ENCODE measurements at places on chromosomes 6 and 20.
A peak's percentile ranks its signal among the peaks of the same experiment; 100 is the strongest.

DNA sequence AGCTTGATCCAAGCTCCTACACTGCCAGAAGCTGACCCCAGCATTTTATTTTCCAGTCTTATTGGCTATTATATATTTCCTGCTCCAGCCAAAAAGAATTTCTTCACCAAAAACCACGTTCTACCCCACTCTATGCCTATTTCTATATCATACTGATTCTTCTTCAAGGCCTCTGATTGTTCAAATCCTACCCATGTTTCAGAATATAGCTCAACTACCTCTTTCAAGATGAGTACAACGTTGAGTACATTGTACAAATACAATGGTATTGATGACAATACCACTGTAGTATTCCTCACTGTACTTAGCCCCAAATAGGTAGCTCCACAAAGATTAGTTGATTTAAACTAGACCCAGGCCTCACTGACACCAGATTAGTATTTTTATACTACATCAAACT, 31.0 kb downstream of the ASCC3 start:
- no peak for DNase-seq

- DNase-seq = peak; percentile 27
Measured at GRCh38 chr20:1364106-1364505, 28.7 kb downstream of the FKBP1A start.

DNA sequence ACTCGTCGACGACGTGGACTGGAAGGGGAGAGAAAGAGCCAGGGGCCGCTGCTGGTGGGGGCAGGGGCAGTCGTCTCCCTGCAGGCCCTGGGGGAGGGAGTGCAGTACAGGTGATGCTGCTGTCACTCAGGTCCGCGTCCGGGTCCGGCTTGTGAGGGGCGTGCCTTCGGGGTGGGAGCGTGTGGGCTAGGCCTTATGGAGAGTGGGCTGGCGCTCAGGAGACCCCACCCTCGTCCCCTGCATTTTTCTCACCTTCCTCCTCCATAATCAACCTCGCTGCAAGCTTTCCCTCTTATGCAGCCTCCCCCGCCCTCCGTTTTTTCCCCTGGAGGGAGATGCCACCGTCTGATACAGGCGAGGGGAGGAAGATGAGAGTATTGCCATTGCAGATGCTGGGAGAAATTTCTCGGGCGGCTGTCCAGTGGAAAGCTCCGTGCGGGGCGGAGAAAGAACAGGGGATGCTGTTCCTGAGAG, 632 bp downstream of the PCMT1 start:
- peak; percentile 55 for DNase-seq

GRCh38 chr6:109448615-109449014, 7.0 kb downstream of the MICAL1 start:
- DNase-seq = no peak

DNA sequence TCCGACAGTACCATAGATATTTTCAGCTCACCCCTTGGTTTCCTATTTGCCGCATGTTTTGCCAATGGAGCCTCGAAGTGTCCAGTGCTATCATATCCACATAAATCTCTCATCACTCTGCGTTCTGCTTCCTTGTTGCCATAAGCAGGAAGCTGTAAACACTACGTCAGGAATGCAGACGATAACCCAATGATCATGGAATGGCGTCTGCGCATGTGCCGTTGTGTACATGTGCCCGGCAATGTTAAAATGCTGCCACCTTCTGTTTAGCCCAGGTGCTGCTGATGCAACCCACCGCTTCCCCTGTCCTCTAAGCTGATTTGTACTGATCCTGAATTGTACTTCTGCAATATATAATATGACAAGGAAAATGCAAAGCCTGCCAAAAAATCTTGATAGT, 607.5 kb downstream of the HDGFL1 start:
- DNase-seq = no peak

DNA sequence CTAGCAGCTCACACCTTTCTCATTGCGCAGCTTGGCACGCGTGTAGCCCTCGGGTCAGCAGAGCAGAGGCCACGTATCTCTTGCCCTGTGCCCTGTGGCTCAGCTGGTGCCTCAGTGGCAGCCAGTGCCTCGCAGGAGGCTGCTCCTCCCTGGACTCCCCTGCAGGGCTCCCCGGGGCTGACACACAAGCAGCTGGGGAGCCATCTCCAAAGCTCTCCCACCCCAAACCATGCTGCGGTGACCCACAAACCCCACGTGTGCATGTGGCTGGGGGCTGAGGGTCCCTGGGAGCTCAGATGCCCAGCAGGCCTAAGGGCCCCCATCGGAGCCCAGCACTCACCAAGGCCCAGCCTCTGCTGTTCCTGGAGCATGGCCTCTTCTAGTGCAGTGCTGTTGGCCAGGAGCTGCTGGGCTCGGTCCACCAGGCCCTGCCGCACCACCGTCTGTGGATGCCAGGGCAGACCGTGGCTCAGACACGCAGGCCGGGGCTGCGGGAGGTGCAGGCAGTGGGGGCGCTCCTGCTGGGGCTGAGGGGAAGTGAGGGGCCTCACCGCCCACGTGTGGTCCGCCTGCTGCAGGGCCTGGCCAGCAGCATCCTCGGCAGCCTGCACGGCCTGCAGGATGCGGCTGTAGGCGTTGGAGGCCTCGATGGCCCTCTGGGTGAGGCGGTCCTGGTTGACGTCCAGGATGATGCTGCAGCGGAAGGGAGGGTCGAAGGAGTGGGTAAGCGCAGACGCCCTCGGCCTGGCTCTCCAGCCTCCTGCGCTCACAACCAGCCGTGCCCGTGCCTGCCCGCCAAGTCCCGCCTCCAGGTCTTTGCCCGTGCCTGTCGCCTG, 13.8 kb downstream of the ADRM1 start:
- DNase-seq = no peak

DNA sequence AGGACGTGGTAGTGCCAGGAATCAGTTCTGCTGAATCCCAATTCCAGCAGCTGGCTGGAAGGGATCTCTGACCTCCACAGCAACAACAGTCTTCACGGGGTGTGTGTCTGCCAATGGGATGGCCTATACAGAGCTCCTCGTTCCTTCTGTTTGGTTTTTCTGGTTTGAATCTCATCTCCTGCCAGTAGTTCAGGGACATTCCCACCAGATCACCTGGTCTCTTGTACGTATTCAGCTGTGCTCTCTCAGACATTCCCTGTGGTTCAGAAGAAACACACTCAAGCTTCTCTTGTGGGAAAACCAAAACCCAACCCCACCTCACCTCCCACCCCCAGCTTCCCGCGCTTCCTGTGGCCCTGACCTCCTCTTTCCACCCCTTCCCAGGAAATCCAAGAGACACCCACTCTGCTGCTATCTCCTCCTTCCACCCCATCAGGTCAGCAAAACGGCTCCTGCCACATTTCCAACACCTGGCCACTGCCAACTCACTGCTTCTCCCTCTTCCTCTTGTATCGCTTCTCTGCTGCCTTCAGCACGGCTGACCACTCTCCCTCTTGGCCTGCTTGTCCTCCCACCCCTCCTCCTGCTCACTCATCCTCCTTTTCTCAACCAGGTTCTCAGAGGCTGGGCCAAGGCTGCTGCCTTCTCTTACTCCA, 63.3 kb upstream of the PTGIS start:
- DNase-seq = no peak

- no peak for DNase-seq
Measured at GRCh38 chr6:25746968-25747367, 7.6 kb upstream of the SLC17A4 start.

GRCh38 chr6:88074791-88075190, 27.1 kb downstream of the SPACA1 start:
- DNase-seq = no peak

Data from activated naive CD4-positive, alpha-beta T cell treated with Interleukin-2 at 50 U/mL for 16 hours (primary cell).